ENCODE measurements at places on chromosomes 2 and 18. TPM values are rescaled to one million over a fixed set of nuclear protein-coding genes. Genes with fewer than 3 reads are reported as not detected.

- no peak for DNase-seq
Observed at GRCh38 chr2:178632729-178633128, 152.5 kb downstream of the PLEKHA3 start.

DNA sequence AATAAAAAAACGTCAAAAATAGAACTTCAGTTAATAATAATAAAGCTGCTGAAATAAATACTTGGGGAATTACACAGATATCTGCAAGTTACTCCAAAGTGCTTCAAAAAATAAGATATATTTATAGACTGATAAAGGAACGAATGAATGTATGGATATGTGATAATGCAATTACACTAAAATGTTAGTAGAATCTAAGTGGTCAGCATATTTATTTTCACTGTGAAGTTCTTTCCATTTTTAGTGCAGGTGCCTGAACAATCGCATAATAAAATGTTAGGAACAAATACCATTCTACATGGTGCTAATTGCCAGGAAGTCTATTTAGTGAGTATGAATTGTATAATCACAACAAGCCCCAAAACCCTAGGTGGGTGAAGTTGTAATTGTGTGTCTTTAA, 169.6 kb upstream of the RGPD4 start:
- no peak for DNase-seq

DNA sequence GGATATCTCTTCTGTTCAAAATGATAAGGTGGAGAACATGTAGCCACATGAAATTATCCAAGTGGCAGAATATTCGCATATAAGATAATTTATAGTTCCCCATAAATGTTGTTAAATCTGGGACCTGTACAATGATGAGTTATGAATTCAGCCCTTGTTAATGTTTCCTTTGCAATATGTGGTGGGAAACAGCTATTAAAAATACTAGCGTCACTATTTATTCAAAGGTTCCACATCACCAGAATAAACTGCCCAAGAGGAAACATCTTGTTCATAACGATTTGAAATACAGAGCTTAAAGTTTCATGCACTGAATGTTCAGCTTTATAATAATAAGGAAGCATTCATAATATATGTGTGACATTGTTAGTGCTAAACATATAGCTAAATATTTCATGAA, 223.9 kb upstream of the TCF4 start:
- DNase-seq = no peak

- DNase-seq = no peak
Observed at GRCh38 chr2:120236316-120236715, 13.1 kb upstream of the TMEM185B start.

DNA sequence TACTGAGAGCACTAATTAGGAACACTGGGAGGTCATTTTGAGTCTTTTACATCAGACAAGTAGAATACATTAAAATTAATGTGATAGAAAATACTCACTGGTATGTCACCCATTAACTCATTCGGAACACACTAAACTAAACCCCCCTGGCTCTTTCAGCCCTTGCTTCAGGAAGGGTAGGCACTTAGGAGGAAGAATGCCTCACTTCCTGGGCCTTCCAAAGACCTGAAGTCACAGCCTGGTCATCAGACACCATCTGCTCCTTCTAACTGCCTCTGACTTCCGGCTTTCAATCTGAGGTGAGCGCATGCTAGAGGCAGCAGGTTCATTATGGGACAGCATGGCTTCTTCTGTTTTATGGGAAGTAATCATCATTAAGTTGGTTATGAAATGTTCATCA, 451.4 kb downstream of the PID1 start:
- DNase-seq = no peak

GRCh38 chr18:33749834-33750233, 171.8 kb downstream of the ASXL3 start:
- no peak for DNase-seq

DNA sequence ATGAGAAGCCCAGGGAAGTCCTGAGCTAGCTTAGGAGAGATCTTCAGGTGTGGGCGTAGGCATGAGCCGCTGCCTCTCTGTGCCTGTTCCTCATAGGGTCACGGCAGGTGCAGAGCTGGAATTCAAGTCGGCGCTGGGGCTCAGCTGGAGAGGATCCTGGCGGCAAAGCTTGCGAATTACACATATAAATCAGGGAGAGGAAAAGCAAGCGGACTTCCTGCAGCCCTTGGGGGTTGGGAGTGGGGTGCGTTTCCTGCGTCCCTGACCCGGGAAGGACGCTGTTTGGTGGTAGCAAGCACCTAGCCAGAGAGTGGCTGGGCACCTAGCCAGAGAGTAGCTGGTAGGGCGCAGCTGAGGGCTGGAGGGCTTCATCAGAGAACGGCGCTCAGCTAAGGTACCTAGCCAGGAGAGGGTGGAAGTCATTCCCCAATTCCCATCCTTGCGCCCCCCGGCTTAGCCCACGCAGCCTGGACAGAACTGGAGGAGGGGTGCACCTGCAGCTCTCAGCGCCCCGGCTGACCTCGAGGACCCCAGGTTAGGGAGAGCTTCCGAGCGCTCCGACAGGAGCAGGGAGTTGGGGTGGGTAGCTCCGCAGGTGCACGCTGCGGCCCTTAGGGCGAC, 459 bp upstream of the EFR3B start:
- peak; percentile 35 for DNase-seq

DNA sequence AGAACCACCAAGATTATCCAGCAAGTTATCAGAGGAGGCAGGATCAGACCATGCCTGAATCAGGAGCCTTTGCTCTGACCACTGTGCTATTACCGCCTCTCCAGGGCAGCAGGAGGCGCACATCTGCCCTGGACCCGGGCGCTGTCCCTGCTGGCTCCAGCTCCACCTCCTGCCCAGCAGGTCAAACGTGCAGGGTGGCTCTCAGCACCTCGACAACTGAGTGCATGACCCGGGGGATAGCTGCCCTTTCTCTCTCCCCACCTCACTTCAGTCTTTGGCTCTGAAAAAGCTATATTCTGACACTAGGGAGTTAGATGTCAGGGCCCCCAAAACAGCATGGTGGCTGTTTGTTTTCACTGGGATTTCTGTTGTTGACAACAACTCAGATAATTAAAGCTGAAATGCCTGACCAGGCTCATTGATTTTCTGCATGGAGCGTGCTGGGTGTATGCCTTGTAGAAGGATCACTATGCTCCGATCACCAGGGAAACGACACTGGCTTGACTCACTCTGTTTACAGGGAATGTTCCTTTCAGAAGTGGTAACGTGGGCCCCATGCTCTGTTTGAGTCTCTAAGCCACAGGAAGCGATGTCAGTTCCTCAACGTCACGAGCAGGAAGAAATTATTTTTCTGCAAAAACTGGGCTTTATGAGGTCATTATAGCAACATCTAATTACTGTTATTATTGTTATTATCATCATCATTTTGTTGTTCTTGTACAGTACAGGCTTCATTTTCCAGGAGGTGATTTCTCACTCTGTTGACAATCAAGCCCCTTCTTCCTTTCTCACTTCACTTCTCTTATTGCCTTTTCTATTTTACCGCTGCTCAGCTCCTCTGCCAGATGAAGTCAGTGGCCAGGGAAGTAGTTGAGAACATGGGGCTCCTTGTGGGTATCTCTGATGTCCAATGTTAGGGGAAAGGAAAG, 125.6 kb downstream of the PLB1 start:
- DNase-seq = peak; percentile 47

- no peak for DNase-seq
Observed at GRCh38 chr2:158602027-158602426, 145.3 kb downstream of the PKP4 start.

DNA sequence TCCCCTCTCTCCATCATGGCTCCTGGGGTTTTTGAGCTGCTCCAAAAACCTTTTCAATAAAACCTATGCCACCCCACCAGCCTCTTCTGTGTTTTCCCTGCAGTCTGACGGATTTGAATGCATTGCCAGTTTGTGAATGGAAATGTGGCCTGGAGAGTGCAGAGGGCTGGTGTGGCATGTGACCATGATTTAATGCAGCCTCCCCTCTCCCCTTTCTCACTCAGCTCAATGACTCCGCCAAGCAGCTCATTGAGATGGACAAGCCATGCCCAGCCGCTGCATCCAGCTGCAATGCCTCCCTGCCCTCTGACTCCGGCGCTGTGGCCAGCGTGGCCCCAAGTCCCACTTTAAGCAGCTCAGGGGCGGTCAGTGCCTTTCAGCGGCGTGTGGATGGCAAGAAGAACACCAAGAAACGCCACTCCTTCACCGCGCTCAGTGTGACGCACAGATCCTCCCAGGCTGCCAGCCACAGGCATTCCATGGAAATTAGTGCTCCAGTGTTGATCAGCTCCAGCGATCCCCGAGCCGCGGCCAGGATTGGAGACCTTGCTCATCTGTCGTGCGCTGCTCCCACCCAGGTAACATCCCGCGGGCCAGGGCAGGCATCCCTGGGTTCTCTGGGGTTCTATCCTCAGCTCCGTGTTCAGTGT, 215.3 kb downstream of the SEPTIN10 start:
- DNase-seq = no peak

DNA sequence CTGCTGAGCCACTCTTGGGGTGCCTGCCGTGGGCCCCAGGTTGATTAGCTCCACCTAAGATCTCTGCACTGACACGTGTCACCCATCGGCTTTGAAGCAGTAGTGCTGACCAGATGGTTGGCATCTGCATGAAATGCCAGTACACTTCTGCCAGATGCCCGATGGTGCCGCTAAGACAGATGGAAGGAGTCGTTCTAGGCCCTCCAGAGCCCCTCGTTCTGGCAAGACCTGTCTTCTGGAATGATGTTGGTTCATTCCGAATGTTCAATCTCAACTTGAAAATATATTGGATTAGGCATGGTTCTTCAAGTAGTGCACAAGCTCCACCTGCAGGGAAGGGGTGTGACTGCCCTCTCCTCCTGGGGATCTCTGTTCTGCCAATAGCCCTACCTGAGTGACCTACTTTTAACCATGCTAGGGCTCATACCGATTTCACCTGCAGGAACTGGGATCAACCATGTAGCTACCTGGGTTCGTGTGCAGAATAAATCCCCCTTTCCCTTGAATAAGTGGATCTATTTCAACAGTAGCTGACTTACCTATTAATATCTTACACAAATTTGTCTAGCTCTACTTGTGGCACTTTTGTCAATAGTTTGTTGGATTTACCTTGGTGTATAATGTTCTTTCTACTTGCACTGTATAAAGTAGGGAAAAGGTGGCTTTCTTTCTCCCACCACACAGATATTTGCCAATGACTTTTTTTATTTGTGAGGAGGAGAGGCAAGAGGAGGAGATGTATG, 342.6 kb downstream of the CTNNA2 start:
- DNase-seq = no peak

DNA sequence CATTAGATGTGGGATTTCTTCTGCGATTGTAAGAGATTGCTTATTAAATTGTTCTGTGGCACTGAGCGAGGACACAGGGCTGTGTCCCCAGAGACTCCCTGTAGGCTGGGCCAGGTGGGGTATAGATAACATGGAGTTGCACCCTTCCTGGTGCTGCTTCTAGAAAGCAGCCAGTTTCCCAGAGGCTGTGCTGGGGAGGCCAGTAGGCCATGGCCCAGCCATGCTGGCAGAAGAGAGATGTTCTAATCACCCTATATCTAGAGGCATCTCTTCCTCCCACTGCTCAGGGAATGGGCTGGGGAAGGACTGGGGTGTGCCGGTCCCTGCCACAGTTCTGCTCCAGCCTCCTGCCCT, 66.9 kb downstream of the HS1BP3 start:
- DNase-seq = no peak

DNA sequence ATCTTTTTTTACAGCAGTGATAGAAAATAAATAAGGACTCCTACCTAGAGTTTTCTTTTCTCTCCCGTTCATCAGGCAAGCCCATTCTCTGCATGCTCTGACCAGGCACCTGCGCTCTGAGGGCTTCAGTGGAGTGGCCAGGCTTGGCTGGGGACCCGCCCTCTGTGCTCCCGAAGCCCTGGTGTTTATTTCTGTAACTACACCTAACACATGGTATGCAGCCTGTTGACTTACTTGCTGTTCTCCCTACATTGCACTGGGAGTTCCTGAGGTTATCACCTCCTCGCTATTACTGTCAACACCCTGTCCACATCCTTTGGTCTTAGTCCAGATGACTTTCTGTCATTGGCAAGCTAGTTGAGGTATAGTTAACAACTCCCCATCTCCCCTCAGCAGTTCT, 317.7 kb downstream of the LPIN1 start:
- DNase-seq = no peak

DNA sequence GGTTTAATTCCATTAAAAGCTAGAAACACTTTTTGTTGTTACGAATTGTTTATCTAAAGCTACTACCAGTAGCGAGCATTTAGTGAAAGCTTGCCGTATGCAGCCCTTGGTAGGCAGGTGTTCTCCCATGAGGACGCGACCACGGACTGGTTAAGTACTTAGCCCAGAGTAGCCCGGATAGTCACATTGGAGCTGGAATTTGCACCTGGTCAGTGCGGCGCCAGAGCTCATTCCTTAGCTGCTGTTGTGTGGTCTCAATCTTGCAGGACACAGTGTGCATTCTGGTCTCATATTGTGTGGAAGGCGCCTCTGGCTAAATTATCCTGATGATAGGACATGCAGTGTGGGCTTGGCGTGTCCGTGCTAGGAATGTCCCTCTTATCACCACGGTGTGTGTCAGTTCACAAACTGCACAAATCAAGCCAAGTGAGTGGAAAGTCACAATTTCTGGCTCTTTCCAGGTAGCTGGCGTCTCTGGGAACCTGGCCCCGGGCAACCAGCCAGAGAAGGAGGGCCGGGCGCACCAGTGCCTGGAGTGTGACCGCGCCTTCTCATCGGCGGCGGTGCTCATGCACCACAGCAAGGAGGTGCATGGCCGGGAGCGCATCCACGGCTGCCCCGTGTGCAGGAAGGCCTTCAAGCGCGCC, 133.3 kb downstream of the ZNF236 start:
- DNase-seq = no peak

GRCh38 chr2:143429932-143430679, 300.9 kb downstream of the ARHGAP15 start:
- DNase-seq = no peak

GRCh38 chr2:132977812-132978529, 308.0 kb upstream of the LYPD1 start:
- DNase-seq = no peak

GRCh38 chr2:159714247-159714930, 2.1 kb downstream of the MARCHF7 start:
- DNase-seq = no peak

DNA sequence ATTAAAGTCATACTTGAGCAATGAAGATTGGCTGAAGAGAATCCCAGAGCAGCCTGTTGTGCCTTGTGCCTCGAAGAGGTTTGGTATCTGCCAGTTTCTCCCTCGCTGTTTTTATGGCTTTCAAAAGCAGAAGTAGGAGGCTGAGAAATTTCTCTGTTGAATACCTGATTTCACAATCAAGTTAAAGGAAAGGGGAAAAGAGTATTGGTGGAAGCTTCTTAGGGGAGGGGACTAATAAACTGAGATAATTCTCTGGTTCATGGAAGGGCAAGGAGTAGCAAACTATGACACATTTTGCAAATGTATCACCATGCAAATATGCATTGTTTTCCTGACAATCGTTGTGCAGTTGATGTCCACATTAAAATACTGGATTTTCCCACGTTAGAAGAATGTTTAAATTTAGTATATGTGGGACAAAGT, at the start of gene IL1B:
Gene IL1B, minus strand, starts transcription at position 85 of the 423 bp plus-strand sequence. CDS start 550 bp downstream, outside the sequence.
- no peak for DNase-seq

GRCh38 chr2:232982926-232983668, 30.0 kb downstream of the NGEF start:
- no peak for DNase-seq

Gene TLK1
- total RNA-seq = 30.1 TPM

Gene IL1F10
- not detected for total RNA-seq

Gene CD207
- not detected for total RNA-seq

Gene CRACDL
- 2.3 TPM for total RNA-seq

Gene SERPINB10
- total RNA-seq = not detected

Gene TXNDC2
- total RNA-seq = not detected

Gene SH3YL1
- total RNA-seq = 87.8 TPM

Gene HAAO
- total RNA-seq = 0.62 TPM

Gene ARHGAP15
- 14.2 TPM for total RNA-seq

Gene INHBB
- 5.0 TPM for total RNA-seq

Gene TET3
- total RNA-seq = 20.9 TPM

Gene CYB5A
- 15.3 TPM for total RNA-seq

Gene G6PC2
- not detected for total RNA-seq
